IPS DF 6.9 (cell line): ENCODE measurements at places on chromosomes 3 and 15.

- DNase-seq, result no peak
Observed at GRCh38 chr3:177830411-177830849, 633.1 kb upstream of the TBL1XR1 start.

- DNase-seq, result no peak
Observed at GRCh38 chr15:51768018-51768417, 16.6 kb downstream of the TMOD2 start.

DNA sequence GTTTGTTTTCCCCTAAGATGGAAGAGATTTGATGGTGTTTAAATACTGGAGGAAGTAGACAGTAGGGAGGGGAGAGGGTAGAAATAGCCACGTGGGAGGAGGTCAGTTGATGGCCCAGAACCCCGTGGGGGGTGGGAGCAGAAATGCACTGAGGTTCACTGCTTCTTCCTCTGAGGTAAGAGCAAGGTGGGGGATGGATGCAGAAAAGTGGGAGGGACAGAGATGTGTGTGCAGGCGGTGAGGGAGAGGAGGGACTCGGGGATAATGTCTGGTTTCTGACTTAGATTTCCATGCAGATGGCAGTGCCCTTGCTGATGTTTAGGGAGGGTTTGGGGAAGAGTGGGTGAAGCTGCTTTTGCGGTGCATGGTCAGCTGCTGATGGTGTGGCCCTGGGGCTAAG, 102.9 kb downstream of the ARNT2 start:
- DNase-seq, result no peak

GRCh38 chr3:155244216-155244615, 49.3 kb downstream of the STRIT1 start:
- no peak for DNase-seq

- DNase-seq, result no peak
Observed at GRCh38 chr15:83612226-83612625, 41.7 kb upstream of the ADAMTSL3 start.

- DNase-seq, result no peak
Observed at GRCh38 chr3:4943549-4943948, 35.7 kb upstream of the BHLHE40 start.

DNA sequence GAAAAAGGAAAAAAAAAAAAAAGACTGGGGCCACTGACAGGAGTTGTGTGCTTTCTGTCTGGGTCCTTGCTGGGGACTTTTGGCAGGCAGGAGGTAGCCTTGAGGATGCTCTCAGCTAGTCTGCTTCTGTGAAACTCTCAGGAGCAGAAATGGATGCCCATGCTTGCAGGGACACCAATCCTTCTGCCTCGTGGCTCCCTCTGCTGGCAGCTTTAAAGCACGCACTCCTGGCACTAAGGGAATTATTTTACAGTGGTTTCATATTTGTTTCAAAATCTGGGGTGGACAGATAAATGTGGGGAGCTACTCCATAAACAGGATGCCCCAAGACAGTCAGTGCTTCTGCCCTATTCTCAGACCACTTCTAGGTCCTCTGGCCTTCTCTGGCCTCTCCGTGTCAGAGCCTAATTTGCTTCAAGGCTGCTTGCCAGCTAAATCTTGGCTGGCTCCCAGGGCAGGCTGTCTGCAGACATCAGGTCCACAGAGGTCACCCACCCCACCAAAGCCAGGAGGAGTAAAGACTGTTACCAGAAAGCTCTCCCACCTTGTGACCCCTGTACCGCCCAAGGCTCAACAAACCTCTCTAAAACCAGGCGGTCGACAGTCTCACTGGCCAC, 17.1 kb downstream of the TRAIP start:
- DNase-seq, result no peak

DNA sequence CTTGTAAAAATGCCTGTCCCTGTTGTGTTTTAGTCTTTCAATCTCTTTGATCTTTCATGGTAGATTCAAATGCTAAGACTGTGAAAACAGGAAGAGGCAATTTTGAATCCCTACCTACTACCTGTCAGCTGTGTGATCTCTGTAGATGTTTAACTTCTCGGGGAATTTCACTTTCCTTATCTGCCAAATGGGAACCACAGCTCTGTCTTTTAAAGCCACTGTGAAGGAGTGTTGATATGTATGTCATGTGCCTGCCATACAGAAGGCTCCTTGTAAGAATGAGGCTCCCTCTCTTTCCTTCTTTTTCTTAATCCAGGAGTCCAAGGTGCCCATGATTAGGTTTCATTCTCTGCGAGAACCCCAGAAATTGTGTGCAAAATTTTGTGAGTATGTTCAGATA, 139.6 kb upstream of the ADAMTS9 start:
- DNase-seq, result no peak

- DNase-seq, result no peak
Observed at GRCh38 chr3:193559100-193559499, 4.4 kb upstream of the ATP13A4 start.

GRCh38 chr3:152038490-152038889, 165.0 kb downstream of the SUCNR1 start:
- DNase-seq, result no peak

DNA sequence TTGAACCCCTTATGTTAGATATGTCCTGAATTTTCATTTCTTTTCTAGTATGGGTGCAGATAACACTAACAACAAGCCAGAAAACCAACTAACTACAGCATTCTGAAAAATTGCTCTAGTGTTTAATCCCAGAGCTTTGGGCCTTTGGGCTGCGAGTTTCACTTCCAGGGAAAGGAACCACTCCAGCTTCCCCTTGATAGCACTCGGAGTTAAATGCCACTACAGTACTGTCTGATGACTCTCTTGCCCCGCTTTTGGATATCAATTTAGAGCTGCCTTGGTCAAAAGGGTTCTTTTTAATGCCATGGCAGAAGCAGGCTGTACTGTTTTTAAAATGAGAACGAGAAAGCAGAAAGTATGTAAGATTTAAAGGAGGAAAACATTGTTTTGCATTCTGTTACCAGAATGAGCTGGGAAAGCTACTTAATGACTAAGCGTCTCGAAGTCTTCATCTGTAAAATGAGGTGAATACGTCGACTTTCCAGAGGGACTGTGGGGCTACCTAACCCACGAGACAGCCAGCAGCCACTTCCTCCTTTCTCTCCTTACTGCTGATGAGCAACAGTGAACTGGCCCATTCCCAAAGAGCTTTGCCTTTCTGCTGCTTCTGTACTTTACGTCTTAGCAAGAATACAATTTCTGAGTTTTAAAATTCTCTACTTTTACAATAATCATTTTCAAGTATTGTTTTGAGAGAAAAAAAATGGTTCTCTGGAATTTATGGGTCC, 299.3 kb upstream of the LYSMD4 start:
- no peak for DNase-seq

GRCh38 chr3:64046996-64047594, 23.8 kb upstream of the PSMD6 start:
- no peak for DNase-seq

GRCh38 chr3:180694321-180694720, 15.0 kb upstream of the CCDC39 start:
- no peak for DNase-seq

GRCh38 chr3:124565013-124565412, 165.2 kb upstream of the UMPS start:
- DNase-seq, result no peak

- DNase-seq, result no peak
Observed at GRCh38 chr3:55484191-55484689, 2.9 kb downstream of the WNT5A start.

GRCh38 chr15:85005319-85005718, 23.7 kb downstream of the PDE8A start:
- DNase-seq, result no peak

DNA sequence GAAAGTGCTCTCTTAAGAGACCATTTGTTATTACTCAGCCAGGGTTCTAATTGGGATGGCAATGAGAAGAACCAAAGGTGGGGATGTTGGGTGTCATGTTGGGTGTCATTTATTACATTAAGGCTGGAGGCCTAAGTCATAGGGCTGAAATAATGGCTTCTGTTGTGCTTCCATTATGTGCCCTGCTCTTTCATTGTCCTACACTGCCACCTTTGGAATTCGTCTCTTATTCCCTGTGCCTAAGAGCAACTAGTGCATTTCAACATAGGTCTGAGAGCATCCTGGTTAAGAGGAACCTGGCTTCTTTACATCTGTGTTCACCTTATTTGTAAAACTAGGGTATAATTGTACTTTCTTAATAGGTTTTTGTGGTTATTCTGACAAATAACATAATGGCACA, 32.2 kb downstream of the RIOX2 start:
- DNase-seq, result no peak

- no peak for DNase-seq
Observed at GRCh38 chr15:41926185-41927056, 32.6 kb upstream of the SPTBN5 start.

- no peak for DNase-seq
Observed at GRCh38 chr3:170277833-170278580, 55.8 kb downstream of the PRKCI start.

GRCh38 chr15:28933710-28934445, 48.1 kb downstream of the APBA2 start:
- DNase-seq, result no peak
